ENCODE measurements at places on chromosomes 7 and 10.

GRCh38 chr10:61964949-61965702, 63.6 kb downstream of the ARID5B start:
- H3K27me3 ChIP-seq = no peaks in the 10 kb centered on the region
- peak overlapping the region; percentile 35 for H3K4me3 ChIP-seq
- peak overlapping the region; percentile 93 for H3K27ac ChIP-seq

GRCh38 chr10:117997673-117998072, 49.1 kb downstream of the RAB11FIP2 start:
- H3K27me3 ChIP-seq = no peaks in the 10 kb centered on the region
- peaks cover 70% of the 10 kb centered on the region for H3K36me3 ChIP-seq
- no peak overlapping the region for H3K4me3 ChIP-seq
- H3K27ac ChIP-seq = no peak overlapping the region

- no peak overlapping the region for H3K27ac ChIP-seq
- H3K36me3 ChIP-seq = no peaks in the 10 kb centered on the region
- no peak overlapping the region for H3K4me3 ChIP-seq
- H3K27me3 ChIP-seq = no peaks in the 10 kb centered on the region
- no peak for DNase-seq
- peaks cover 25% of the 10 kb centered on the region for H3K4me1 ChIP-seq
Observed at GRCh38 chr7:132425942-132426341, 150.3 kb downstream of the PLXNA4 start.

DNA sequence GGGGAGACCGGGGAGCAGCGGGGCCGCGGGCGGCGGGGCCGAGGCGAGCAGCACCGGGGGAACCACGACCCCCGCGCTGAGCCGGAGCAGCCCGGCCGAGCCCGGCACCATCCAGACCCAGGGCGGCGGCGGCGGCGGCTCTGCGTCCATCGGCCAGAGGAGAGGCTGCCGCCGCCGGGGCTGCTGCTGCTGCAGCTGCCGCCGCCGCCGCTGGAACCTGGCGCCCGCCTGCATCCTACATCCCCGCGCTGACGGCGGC, 190 bp downstream of the TCERG1L start:
- H3K27ac ChIP-seq = no peak overlapping the region
- no peak for DNase-seq
- peaks cover 5% of the 10 kb centered on the region for H3K4me1 ChIP-seq
- peaks cover 73% of the 10 kb centered on the region for H3K27me3 ChIP-seq
- no peak overlapping the region for H3K4me3 ChIP-seq
- H3K36me3 ChIP-seq = no peaks in the 10 kb centered on the region

GRCh38 chr7:11935905-11936304, 103.9 kb upstream of the THSD7A start:
- no peak overlapping the region for H3K27ac ChIP-seq
- H3K4me1 ChIP-seq = no peaks in the 10 kb centered on the region
- DNase-seq = no peak

GRCh38 chr7:94277236-94277635, 117.5 kb upstream of the COL1A2 start:
- H3K36me3 ChIP-seq = no peaks in the 10 kb centered on the region
- no peaks in the 10 kb centered on the region for H3K4me1 ChIP-seq
- no peak for DNase-seq
- peaks cover 9% of the 10 kb centered on the region for H3K27me3 ChIP-seq

DNA sequence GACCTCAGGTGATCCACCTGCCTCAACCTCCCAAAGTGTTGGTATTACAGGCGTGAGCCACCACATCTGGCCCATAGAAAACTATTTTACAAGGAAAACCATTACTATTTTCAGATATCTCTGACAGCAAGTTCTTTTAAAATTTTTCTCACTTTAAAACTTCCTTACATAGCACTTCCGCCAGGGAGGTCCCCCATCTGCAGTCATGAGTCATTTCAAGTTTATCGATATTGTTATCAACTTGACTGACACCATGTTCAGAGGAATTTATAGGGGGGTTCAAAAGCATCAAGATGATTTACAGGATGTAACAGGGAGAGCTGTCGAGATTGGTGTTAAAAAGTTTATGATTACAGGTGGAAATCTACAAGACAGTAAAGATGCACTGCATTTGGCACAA, 88.8 kb downstream of the NRBF2 start:
- no peak overlapping the region for H3K4me3 ChIP-seq
- H3K27ac ChIP-seq = peak overlapping the region; percentile 73
- no peaks in the 10 kb centered on the region for H3K27me3 ChIP-seq
- DNase-seq = no peak

GRCh38 chr10:86836044-86836443, 79.6 kb downstream of the BMPR1A start:
- peaks cover 9% of the 10 kb centered on the region for H3K4me1 ChIP-seq
- DNase-seq = no peak
- peak overlapping the region; percentile 29 for H3K27ac ChIP-seq
- H3K36me3 ChIP-seq = no peaks in the 10 kb centered on the region
- H3K4me3 ChIP-seq = no peak overlapping the region
- H3K27me3 ChIP-seq = no peaks in the 10 kb centered on the region

DNA sequence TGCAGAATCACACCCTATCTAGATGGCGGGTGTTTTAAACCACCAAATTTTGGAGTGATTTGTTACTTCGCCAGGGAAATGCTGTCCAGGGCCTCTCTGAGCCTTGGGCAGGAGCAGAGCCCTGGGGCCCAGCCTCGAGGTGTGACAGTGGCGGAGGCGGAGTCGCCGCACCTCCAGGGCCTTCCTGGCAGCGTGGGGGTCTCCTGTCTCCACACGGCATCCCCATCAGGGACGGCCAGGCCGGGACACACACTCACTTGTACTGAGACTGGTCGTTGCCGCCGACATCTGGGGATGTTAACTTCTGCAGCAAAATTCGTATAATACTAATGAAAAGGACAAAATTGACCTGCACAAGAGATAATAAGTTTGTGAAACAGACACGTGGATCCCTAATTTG, 110.7 kb downstream of the VIPR2 start:
- DNase-seq = no peak
- no peak overlapping the region for H3K4me3 ChIP-seq
- no peak overlapping the region for H3K27ac ChIP-seq
- H3K27me3 ChIP-seq = peaks cover 31% of the 10 kb centered on the region

DNA sequence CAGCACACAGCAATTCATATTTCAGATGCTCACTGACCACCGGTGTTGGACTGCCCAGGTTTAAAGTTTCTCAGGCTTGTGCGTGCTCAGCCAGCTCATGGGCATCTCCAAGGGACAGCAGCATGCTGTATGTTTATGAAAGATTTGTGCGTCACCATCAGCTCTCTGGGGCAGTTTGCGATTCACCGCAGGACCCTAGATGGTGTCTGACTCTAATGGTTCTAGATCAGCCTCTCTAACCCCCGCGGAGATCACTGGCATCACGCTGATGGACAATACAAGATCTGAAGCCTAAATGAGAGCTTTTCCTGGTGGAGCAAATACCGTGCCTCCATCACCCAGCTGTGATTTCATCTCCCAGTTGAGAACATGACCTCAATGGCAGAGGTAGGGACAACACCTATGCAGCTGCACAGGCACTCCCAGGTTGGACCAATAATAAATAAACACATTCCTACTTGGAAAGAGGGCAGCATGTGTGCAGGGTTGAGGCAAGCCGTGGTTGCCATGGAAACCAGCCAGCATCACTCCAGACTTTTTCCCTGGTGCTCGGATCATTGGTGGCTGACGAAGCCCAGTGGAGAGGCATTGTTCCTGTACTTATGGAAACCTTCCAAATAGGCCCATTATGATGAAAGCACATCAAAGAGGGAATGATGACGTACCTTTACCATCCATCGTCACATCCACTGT, 253.6 kb downstream of the KCNMA1 start:
- no peak overlapping the region for H3K4me3 ChIP-seq
- H3K36me3 ChIP-seq = no peaks in the 10 kb centered on the region
- H3K4me1 ChIP-seq = peaks cover 10% of the 10 kb centered on the region
- peaks cover under 1% of the 10 kb centered on the region for H3K27me3 ChIP-seq
- no peak overlapping the region for H3K27ac ChIP-seq

- H3K27me3 ChIP-seq = no peaks in the 10 kb centered on the region
- H3K27ac ChIP-seq = peak overlapping the region; percentile 76
Observed at GRCh38 chr10:62001898-62002297, 100.4 kb downstream of the ARID5B start.

DNA sequence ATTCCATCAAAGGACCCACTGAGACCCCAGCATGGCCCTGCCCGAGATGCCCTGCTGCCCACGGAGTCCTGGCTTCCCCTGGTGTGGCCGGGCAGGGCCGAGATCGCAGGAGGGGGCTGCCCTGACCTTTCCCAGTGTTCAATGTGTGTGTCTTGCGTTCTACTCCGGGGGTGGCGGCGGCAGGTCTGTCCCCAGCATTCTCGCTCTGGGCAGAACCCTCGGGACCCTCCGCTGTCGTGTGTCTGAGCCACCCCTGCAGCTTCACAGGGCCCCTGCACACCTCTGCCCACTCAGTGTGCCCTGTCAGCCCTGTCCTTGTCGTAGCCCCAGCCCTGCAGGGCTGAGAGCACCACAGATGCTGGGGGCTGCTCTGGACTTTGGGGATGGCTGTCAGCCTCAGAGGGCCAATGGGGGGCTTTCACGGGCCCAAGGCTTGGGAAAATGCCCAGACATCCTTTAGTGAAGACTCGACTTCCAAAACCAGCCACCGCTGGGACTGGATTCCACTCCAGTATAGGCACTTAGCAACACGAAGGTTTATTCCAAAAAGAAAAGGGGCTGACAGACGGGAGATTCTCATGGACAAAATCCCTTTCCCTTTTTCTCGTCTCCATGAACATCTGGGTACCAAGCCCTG, 30.0 kb upstream of the KNDC1 start:
- H3K4me1 ChIP-seq = no peaks in the 10 kb centered on the region
- no peaks in the 10 kb centered on the region for H3K36me3 ChIP-seq
- peaks cover 10% of the 10 kb centered on the region for H3K27me3 ChIP-seq
- no peak for DNase-seq

GRCh38 chr10:33336582-33337325, 2.3 kb upstream of the NRP1 start:
- no peaks in the 10 kb centered on the region for H3K36me3 ChIP-seq
- H3K4me3 ChIP-seq = peak overlapping the region; percentile 54
- H3K4me1 ChIP-seq = peaks cover 32% of the 10 kb centered on the region
- H3K27me3 ChIP-seq = peaks cover 62% of the 10 kb centered on the region
- DNase-seq = peak; percentile 39

DNA sequence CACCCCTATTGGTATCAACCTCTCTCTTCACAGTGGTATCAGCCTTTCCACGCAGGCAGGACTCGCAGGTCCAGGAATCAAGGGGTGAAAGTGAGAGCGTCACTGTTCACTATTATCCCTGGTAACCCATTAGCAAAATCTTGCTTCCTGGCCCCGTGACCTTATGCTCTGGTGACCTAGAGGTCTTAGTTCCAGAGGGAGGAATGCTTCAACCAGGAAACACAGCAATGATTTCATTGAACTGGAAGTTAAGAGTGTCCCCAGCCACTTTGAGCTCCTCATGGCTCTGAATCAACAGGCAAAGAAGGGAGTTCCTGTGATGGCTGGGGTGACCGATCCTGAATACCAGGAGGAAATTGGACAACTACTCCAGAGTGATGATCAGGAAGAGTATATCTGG, 90.6 kb downstream of the CUL2 start:
- peaks cover 14% of the 10 kb centered on the region for H3K4me1 ChIP-seq
- no peak overlapping the region for H3K27ac ChIP-seq
- peaks cover 15% of the 10 kb centered on the region for H3K36me3 ChIP-seq
- no peaks in the 10 kb centered on the region for H3K27me3 ChIP-seq
- H3K4me3 ChIP-seq = no peak overlapping the region

DNA sequence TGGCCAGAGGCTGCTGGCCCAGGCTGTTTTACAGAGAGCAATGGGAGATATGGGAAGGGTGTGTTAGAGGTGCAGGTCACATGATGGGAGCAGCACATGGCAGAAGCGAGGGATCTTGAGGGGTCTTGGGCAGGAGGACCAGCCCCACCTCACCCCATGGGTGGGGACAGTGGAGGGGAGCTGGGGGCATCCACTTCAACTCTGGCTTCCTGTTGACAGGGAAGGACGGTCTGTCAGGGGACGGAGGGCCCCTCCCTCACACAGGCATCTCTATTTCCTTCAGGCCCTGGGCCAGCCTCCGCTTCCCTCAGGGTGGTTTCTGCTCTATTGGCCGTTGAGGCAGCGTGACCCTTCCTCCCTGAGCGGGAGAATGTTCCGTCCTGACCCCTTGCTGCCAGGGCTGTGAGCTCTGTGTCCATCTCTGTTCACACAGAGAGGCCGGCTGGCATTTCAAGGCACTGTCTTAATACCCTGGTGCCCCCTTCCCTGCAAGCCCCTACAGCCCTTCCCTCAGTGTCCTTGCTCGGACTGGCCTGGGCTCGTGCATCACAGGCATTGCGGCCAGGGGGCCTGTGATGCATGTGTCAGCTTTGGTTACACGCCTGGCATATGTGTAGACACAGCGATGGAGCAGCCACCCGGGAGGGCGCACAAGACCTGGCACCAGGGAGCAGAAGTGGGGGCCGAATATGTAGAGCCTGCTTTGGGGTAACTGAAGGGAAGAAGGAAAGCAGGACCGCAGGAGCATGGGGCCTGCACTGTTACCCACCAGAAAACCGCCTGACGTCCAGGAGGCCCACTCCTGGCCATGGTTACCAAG, 31.8 kb downstream of the RAMP3 start:
- H3K4me3 ChIP-seq = no peak overlapping the region
- H3K27ac ChIP-seq = no peak overlapping the region
- peaks cover 3% of the 10 kb centered on the region for H3K4me1 ChIP-seq
- peaks cover 30% of the 10 kb centered on the region for H3K27me3 ChIP-seq

Data from activated T-cell treated with anti-CD3 and anti-CD28 coated beads, Interleukin-2, amount 50 U/mL, for 24 hours (primary cell).